ENCODE measurements at places on chromosomes 3 and 15.

GRCh38 chr15:59273234-59273633 is 66.6 kb downstream of the LDHAL6B start:
- no peak for DNase-seq

GRCh38 chr3:129344540-129345220 is 66.0 kb downstream of the HMCES start:
- no peak for DNase-seq

- DNase-seq = no peak
These were observed 109.6 kb downstream of the FHIT start for GRCh38 chr3:61141697-61142096.

- DNase-seq = no peak
These were observed 81.6 kb upstream of the ROBO2 start for GRCh38 chr3:76958274-76958673.

DNA sequence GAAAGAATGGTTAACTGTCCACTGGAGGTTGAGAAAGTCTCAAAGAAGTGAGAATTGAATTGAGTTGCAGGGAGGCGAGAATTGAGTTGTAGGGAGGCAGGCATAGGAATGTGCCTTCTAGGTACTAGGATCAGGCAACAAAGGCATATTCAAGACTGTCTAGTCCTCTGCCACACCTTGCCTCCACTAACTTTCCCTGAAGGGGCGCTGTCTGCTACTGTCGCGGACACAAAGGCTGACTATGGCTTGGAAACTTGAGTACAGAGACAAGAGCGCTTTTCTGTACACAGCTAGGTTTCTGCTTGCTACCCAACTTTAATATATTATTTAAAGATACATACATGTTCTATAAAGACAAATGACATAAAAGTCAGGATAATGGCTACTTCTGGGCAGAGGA is 10.4 kb upstream of the FBXL22 start:
- no peak for DNase-seq

DNA sequence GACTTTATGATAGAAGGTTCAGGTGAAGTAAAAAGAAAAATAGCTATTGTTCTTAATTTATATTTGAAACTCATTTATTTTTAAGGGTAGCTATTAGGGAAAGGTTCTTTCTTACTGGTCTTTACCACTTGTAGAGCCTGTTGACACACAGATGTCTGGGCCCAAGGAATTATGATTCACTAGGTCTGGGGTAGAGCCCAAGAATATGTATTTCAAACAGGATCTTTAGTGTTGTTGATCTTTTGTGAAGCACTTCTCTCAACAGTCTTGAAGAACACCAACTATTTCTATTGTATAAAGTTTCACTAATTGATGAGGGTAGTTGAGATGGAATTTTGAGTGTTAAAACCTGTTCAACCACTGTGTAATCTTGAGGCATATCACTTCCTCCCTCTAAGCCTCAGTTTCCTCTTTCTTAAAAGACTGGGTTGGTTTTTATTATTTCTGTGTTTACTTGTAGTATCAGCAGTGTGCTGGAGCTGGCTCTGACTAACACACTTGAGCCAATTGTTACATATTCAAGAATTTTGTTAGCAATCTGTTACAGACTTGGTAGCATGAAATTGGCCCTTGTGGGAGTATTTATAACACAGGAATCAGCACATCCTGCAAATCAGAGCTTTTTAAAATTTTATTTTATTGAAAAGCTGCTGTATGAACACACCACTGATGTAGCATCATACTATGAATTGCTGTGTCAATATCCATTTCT is 155.9 kb downstream of the RBMS3 start:
- no peak for DNase-seq

DNA sequence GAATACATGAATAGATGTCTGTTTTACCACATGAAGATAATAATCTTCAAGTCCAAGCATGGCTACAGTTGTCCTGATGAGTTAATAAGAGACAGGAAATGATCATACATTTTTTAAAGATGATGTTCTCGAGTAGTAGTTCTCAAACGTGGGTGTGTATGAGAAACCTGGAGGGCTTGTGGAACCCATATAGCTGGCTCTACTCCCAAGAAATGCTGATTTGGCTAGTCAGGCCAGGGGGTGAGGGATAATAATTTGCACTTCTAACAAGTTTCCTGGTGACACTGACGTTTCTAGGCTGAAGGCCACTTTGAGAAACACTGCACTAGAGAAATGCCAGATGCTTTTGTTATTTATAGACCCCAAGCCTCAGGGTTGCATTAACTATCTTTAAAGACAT is 37.0 kb downstream of the ROPN1B start:
- DNase-seq = peak; percentile 17

DNA sequence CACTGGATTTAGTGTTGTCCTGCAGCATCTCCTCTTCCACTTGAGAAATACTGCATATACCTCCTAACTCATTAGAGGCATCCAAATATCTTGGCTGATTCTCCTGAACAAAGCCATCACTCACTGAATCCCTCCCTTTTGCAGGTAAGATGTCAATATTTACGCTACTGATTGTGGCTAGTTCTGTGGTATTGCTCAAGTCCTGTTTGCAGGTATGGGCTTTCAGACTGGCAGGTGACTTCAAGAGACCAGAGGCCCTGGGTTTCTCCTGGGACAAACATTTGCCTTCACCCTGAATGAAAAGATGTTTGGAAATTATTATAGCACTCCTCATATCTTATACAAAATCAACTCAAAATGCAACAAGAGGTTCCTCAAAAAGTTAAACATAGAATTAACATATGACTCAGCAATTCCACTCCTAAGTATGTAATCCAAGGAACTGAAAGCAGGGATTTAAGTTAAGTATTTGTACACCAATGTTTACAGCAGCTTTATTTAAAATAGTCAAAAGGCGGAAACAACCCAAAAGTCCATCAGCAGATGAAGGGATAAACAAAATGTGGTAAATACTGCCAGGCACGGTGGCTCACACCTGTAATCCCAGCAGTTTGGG is 18.6 kb downstream of the NEK4 start:
- DNase-seq = no peak

DNA sequence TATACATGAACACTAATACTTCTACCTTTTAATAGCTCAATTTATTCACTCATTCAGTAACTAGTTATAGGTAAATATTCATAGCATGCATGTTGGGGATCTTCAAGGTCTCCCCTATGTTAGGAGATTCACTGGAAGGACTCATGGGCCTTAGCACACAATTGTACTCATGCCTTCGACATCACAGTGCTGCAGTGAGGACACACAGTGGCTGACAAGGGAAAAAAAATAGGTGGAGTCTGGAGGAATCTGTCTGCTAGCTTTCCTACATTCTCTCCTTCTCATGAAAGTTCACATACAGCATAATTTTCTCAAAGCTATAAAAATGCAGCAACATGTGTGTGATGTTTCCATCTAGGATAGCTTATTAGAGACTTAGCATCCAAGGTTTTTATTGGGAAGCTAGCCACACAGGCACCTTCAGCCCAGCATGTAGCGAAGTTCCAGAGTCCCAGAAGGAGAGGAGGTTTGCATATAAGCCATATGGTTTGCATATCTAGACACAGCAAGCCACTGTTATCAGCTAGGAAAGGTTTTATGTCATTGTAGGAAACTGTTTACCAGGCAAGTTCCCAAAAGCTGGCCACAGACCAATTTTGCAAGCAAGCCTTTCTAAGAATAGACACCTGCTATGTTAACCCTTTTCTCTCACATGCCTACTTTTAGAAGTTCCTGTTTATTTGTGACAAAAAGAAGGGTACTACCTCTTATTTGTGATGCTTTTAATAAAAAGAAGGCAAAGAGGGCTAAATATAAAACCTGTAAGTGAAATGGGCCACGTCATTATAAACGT is 46.4 kb downstream of the MORC1 start:
- peak; percentile 2 for DNase-seq

DNA sequence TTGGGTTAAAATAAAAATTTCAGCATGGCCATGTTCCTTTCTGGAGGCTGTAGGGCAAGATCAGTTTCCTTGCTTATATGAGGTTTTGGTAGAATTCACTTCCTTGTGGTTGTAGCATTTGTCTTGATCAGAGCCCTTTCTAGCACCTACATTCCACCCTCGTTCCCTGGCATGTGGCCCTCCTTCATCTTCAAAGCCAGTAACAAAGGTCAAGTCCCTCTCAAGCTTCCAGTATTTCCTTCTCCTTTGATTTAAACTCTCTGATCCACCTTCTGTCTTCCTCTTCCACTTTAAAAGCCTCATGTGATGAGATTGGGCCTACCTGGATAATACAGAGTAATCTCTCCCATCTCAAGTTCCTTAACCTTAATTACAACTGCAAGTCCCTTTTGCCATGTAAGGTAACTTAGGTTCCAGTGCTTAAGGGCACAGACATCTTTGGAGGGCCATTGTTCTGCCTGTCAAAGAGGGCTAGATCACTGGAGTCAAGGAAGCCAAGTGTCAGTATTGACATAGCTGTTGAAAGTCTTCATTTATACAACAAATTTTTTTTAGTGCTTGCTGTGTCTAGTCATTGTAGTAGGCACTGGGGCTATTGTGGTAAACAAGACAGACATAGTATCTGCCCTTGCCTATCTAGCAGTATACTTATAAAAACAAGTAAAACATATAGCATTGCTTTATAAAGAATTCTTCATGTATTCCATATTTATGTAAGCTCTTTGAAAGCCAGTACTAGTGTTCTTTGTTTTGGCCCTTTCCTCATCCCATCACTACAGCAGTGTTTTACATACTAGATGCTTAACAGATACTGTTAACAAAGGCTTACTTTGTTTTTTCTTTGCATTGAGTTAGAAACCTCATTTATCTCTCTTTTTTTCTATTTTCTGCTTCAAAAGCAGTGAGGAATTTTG is 40.7 kb downstream of the GLCE start:
- no peak for DNase-seq

GRCh38 chr15:32641517-32642059 is at the start of gene SCG5:
TSS of gene SCG5 (plus strand) at chr15:32641710. CDS start at chr15:32643593, 1,883 bp downstream.
- peak; percentile 25 for DNase-seq

DNA sequence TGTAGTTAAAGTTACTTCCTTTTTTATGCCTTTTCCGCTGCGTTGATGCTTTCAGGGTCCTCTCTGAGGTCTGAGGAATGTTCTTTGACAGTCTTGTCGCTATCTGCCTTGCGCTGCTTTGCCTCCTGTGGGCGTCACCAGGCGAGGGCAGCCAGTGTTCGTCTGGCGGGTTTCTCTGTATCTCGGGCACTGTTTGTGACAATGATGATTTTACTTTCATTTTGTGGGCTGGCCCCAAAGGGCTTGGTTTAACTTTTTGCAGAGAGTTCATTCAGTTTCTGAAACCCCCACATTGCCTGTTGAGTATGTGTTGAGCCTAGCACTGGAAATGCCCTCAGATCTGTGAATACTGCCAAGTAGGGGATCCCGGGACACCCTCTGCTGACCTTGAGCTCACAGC is 24.6 kb upstream of the SACM1L start:
- DNase-seq = no peak

DNA sequence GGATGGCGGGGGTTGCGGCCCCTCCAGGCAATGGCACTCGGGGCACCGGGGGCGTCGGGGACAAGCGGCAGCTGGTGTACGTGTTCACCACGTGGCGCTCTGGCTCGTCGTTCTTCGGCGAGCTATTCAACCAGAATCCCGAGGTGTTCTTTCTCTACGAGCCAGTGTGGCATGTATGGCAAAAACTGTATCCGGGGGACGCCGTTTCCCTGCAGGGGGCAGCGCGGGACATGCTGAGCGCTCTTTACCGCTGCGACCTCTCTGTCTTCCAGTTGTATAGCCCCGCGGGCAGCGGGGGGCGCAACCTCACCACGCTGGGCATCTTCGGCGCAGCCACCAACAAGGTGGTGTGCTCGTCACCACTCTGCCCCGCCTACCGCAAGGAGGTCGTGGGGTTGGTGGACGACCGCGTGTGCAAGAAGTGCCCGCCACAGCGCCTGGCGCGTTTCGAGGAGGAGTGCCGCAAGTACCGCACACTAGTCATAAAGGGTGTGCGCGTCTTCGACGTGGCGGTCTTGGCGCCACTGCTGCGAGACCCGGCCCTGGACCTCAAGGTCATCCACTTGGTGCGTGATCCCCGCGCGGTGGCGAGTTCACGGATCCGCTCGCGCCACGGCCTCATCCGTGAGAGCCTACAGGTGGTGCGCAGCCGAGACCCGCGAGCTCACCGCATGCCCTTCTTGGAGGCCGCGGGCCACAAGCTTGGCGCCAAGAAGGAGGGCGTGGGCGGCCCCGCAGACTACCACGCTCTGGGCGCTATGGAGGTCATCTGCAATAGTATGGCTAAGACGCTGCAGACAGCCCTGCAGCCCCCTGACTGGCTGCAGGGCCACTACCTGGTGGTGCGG is 1.9 kb downstream of the CHST2 start:
- peak; percentile 58 for DNase-seq

DNA sequence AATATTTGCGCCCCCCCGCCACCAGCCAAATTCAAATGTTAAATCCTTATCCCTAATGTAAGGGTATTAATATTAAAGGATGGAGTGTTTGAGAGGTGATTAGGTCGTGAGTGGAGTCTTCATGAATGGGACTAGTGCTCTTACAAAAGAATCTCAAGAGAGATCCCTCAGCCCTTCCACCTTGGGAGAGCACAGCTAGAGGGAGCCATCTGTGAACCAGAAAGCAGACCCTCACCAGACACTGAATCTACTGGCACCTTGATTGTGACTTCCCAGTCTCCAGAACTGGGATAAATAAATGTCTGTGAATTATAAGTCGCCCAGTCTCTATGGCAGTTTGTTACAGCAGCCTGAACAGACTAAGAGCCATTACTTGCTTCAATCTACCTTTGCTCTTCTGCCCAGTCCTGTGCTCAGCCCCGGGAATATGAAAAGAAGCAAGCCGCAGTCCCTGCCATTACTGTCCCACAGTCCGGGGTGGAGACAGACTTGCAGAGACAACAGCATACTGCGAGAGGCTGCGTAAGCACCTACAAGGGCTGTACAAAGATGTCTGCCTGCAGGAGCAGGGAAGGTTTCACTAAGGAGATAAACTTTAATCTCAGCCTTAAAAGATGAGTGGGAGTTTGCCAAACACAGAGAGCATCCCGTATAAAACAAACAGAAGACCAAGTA is 110.7 kb upstream of the TMCO5A start:
- no peak for DNase-seq

DNA sequence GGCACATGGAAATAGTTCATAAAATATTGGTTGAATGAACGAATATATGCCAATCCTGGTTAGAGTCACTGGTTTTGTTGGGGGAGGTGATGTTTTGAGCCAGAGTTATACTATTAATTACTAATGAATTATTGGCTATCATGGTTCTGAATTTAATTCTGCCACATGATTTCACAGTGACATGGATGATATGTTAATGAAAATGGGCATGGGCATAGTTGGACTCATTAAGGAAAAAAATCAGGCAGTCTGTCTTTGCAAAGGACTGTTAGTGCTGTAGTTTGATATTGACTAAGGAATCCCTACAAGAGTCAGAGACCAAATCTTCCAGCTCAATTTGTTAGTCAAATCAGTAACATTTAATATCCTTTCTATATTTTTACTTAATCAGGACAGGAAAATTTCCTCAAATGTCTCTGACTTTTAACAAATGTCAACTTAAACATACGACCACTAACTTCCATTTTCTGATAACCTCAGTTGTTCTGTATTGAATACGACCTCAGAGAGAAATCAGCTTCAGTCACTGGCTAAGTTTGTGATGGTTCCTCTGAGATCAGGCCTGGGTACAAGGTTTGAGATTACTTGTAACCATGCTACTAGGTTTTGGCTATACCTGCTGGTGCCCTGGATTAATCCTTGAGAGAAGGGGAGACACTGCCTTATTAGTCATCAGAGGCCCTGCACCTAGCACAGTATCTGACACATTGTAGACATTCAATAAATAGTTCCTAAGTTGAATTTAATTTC is 13.3 kb downstream of the NFKBIZ start:
- peak; percentile 85 for DNase-seq

- DNase-seq = no peak
These were observed 74.0 kb downstream of the TFRC start for GRCh38 chr3:196007744-196008335.

Measured in kidney tubule cell (primary cell).